ENCODE measurements at places on chromosomes 7 and 10.

GRCh38 chr10:127157506-127158200 lies 38.7 kb downstream of the INSYN2A start:
- DNase-seq = peak; percentile 47

- DNase-seq = no peak
Observed at GRCh38 chr7:11843113-11843765, 11.2 kb upstream of the THSD7A start.

GRCh38 chr7:26856176-26856985 lies 8.0 kb downstream of the SKAP2 start:
- peak; percentile 10 for DNase-seq

DNA sequence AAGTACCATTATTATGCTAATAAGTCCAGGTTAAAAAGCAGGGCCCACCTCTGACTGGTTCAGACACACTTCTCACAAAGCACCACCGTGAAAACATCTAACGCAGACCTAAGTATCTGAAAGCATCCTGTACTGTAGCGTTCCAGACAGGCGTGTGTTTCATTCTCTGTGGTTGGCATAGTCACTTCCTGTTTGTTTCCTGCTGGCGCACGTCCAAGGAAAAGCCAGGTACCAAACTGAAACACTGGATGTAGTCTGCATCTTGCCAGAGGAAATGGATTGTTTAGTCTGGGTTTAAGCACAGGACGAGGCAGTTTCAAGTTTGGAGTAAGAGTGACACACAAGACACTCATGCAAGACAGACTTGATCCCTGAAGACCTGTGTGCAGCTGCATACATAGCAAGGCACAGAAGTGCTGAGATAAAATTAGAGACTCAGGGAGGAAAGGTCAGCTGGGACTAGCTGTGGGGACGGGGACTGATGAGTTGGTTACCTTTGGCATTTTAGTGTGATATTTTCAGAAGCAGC lies 23.3 kb downstream of the BPGM start:
- peak; percentile 31 for DNase-seq

DNA sequence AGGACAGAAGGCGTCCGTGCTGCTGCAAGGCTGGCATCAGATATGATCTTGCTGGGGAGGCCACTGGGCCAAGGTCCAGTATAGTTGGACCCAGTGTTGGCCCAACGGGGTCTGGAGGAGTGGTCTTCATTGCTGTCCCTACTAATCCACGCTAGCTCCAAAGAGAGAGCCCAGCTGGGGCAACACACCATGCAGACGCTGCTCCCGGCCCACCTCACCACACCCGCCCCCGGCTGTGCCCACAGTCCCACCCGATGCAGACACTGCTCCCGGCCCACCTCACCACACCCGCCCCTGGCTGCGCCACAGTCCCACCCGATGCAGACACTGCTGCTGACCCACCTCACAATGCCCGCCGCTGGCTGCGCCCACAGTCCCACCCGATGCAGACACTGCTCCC lies 121.5 kb downstream of the VIPR2 start:
- no peak for DNase-seq

- no peak for DNase-seq
Observed at GRCh38 chr7:43750016-43750887, 8.2 kb upstream of the BLVRA start.

DNA sequence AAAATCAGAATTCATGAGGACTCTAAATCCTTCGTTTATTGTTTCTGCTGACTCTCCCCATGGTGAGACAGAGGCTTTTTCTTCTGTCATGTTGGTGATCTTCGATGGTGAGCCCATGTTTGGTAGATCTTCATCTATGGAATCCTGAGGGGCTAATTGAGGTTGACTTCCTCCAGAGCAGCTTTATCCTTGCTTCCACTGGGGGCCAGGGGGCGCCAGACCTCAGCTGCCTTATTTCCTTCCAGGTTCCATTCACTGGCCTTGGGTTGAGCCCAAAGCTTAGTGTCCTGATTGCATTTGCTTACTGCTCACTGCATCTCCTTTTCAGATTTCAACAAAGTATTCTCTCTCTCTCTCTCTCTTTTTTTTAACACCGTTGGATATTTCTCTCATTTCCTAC lies 80.7 kb downstream of the GCC1 start:
- peak; percentile 39 for DNase-seq

GRCh38 chr7:94429153-94429552 lies 34.5 kb downstream of the COL1A2 start:
- DNase-seq = no peak
